ENCODE measurements at places on chromosomes 11 and 22. TPM values are rescaled to one million over a fixed set of nuclear protein-coding genes. Genes with fewer than 3 reads are reported as not detected.

Gene OR5D13
- not detected for total RNA-seq

Gene OR5I1
- total RNA-seq, result not detected

DNA sequence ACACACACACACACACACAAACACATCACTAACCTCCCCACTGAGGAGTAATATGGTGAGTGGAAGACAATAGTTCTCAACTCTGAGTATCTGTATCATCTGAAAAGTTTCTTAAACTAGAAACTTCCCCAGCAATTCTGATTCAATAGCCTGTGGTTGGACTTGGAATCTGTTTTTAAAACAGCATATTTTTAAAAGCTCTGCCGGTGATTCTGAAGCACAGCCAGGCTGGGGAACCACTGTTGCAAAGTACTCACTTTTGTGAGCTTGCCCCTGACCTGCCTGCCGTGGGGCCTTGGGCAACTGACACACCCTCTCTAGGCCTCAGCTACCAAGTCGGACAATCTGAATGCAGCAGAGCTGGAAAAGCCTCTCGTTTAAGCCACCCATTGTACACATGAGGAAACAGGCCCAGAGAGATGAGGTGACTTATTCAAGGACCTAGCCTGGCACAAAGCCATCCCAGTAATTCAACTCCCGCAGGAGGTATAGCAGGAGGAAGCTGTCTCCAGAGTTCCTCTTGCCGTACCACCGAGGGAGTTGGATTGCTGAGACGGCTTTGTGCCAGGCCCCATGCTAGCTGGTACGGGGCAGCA lies 8.9 kb downstream of the SLC15A3 start:
- DNase-seq, result no peak
- H3K4me1 ChIP-seq, result peaks cover 51% of the 10 kb centered on the region
- H3K27me3 ChIP-seq, result no peaks in the 10 kb centered on the region
- no peak overlapping the region for H3K4me3 ChIP-seq

- no peak for DNase-seq
- H3K36me3 ChIP-seq, result no peaks in the 10 kb centered on the region
- H3K4me3 ChIP-seq, result no peak overlapping the region
- no peaks in the 10 kb centered on the region for H3K4me1 ChIP-seq
- peaks cover 29% of the 10 kb centered on the region for H3K27me3 ChIP-seq
- no peak overlapping the region for H3K27ac ChIP-seq
Measured at GRCh38 chr11:58742981-58743880, 11.5 kb upstream of the GLYAT start.

DNA sequence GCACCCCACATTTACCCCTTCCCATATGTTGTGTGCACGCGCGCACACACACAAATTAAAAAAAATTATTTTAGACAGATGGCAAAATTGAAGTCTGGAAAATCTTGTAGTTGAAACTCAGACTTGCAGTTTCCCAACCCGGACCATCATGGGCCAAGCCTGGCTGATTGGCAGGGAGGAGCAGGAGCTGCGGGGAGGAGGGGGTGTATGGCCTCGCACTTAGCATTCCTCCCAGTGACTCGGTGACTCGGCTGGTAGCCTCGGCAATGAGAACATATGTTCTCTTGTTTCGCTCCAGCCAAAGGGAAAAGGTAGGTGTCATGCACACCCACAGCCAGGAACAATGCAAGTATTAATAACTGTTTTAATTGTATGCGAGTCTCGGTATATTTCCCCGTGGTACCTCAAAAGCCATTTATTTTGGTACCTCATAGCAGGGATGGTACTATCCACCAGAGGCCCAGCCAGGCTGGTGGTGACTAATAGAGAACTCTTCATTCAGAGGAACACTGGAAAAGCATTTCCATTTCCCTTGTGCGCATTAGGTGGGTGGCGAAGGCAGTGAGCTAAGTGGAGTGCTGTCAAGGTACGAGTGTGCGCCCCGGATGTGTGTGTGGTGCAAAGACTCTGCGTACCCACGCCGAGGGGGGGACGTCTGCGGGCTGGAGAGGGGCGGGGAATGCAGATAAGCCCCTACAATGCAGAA lies 92.5 kb downstream of the DSCAML1 start:
- H3K27me3 ChIP-seq, result peaks cover 22% of the 10 kb centered on the region
- H3K4me1 ChIP-seq, result no peaks in the 10 kb centered on the region
- DNase-seq, result no peak

- DNase-seq, result no peak
- no peaks in the 10 kb centered on the region for H3K27me3 ChIP-seq
- peaks cover 22% of the 10 kb centered on the region for H3K4me1 ChIP-seq
- H3K36me3 ChIP-seq, result peaks cover 4% of the 10 kb centered on the region
Measured at GRCh38 chr11:100910808-100911207, 218.8 kb downstream of the PGR start.

DNA sequence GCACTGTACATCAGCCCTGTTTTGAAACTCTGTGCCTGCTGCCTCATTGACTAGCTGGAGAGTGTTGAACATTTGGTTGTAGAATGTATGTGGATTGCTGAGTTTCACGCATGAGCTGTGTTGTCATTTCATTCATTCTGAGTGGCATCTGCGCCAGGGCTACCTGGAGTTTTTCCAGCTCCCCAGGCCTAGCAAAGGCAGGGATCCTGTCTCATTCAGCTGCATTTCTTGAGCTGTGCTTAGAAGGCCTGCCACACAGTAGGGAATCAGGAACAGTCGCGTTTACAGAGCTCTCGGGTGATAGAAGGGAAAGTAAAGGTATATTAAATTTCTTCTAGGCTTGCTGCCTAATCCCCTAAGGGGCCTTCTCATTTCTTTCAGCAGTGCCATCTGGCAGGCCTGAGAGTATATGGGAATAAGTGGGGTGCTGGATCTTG lies 44.3 kb downstream of the PTPRJ start:
- no peak for DNase-seq
- no peaks in the 10 kb centered on the region for H3K27me3 ChIP-seq
- H3K4me3 ChIP-seq, result no peak overlapping the region
- peaks cover 54% of the 10 kb centered on the region for H3K4me1 ChIP-seq

- H3K4me1 ChIP-seq, result no peaks in the 10 kb centered on the region
- H3K27ac ChIP-seq, result no peak overlapping the region
- H3K36me3 ChIP-seq, result no peaks in the 10 kb centered on the region
- peaks cover 33% of the 10 kb centered on the region for H3K27me3 ChIP-seq
Measured at GRCh38 chr22:35893698-35894097, 134.9 kb downstream of the RBFOX2 start.

Gene OMP
- not detected for total RNA-seq

DNA sequence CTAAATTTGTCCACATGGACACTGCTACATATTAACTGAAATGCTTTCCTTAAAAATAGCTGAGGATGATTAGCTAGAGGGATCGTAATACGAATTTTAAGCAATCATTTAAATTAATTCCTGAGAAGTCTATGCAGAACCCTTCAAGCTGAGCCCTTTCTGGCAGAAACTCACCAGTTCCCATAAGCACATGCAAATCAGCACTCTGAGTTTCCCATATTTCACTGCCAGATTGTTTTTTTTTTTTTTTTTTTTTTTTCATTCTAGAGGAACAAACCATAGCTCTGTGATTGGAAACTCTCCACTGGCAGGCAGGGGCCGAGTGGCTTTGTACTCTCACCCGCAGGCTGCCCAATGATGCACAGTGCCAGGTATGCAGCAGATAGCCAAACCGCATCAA lies 145.6 kb downstream of the EFCAB6 start:
- no peaks in the 10 kb centered on the region for H3K36me3 ChIP-seq
- H3K4me3 ChIP-seq, result no peak overlapping the region
- no peak overlapping the region for H3K27ac ChIP-seq
- peaks cover 13% of the 10 kb centered on the region for H3K27me3 ChIP-seq
- DNase-seq, result no peak

Gene APOL6
- total RNA-seq, result 7.7 TPM

- no peak for DNase-seq
- H3K27me3 ChIP-seq, result peaks cover 5% of the 10 kb centered on the region
- no peaks in the 10 kb centered on the region for H3K4me1 ChIP-seq
- H3K36me3 ChIP-seq, result no peaks in the 10 kb centered on the region
Measured at GRCh38 chr22:27545085-27545484, 256.5 kb downstream of the MN1 start.

GRCh38 chr22:29947410-29948384 lies 64.7 kb downstream of the MTMR3 start:
- no peak for DNase-seq
- no peak overlapping the region for H3K4me3 ChIP-seq
- peaks cover 1% of the 10 kb centered on the region for H3K36me3 ChIP-seq
- no peaks in the 10 kb centered on the region for H3K27me3 ChIP-seq
- H3K27ac ChIP-seq, result no peak overlapping the region

GRCh38 chr11:56716379-56716854 lies 17.5 kb downstream of the OR9G1 start:
- H3K4me3 ChIP-seq, result no peak overlapping the region
- DNase-seq, result no peak
- H3K4me1 ChIP-seq, result no peaks in the 10 kb centered on the region
- no peaks in the 10 kb centered on the region for H3K36me3 ChIP-seq

DNA sequence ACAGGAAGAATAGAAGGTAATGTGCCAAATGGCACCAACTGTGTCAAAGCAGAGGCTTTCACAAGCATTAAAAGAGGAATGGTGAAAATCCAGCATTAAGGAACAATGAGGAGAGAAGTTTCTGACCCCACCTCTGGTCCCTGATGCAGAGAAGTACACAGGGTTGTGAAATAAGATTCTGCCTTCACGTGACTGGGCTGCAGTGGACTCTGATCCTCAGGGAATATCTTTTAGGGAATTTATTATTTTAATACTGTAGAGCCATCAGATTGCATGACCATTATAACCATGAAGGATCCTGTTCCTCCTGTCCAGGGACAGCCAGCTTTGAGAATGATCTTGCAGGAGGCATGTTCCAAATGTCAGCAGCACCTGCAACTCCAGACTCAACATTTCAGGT lies 74.4 kb upstream of the FAR1 start:
- H3K4me1 ChIP-seq, result no peaks in the 10 kb centered on the region
- H3K4me3 ChIP-seq, result no peak overlapping the region
- DNase-seq, result no peak
- no peaks in the 10 kb centered on the region for H3K36me3 ChIP-seq
- no peak overlapping the region for H3K27ac ChIP-seq
- H3K27me3 ChIP-seq, result peaks cover 5% of the 10 kb centered on the region

Gene KDELR3
- not detected for total RNA-seq

GRCh38 chr11:73308003-73308960 lies at the start of gene ARHGEF17:
Gene ARHGEF17 (plus strand): TSS chr11:73308276. CDS start chr11:73308639, 363 bp downstream.
- H3K27ac ChIP-seq, result no peak within 1 kb of the TSS
- H3K36me3 ChIP-seq, result no peaks in the 10 kb centered on the region
- peak; percentile 36 for DNase-seq
- H3K27me3 ChIP-seq, result peaks cover 5% of the 10 kb centered on the region

Gene TRIM34
- 25.9 TPM for total RNA-seq

DNA sequence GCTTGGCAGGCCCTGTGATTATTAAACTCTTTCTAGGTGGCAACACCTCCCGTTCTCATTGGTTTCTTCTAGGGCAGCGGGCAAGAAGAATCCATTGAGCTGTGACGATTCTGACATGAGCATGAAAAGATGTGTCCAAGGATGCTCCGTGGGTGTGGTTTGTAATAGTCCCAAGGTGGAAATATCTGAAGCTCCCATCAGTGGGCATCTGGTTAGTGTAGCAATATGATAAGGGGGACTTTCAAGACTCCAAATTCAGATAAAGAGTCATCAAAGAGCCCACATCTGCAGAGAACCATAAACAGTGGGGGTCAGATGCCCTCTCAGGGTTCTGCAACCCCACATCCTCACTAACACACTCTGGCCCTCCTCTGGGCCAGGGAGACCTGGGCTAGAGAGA lies 42.6 kb downstream of the TST start:
- H3K36me3 ChIP-seq, result no peaks in the 10 kb centered on the region
- DNase-seq, result no peak
- H3K4me1 ChIP-seq, result peaks cover 12% of the 10 kb centered on the region
- no peak overlapping the region for H3K27ac ChIP-seq

- no peak overlapping the region for H3K4me3 ChIP-seq
- H3K4me1 ChIP-seq, result peaks cover 46% of the 10 kb centered on the region
- peak overlapping the region; percentile 85 for H3K27ac ChIP-seq
- H3K27me3 ChIP-seq, result no peaks in the 10 kb centered on the region
- DNase-seq, result peak; percentile 22
- H3K36me3 ChIP-seq, result peaks cover 54% of the 10 kb centered on the region
Measured at GRCh38 chr11:57798905-57799559, 37.4 kb downstream of the CTNND1 start.

Gene TSPAN18
- 2.8 TPM for total RNA-seq

DNA sequence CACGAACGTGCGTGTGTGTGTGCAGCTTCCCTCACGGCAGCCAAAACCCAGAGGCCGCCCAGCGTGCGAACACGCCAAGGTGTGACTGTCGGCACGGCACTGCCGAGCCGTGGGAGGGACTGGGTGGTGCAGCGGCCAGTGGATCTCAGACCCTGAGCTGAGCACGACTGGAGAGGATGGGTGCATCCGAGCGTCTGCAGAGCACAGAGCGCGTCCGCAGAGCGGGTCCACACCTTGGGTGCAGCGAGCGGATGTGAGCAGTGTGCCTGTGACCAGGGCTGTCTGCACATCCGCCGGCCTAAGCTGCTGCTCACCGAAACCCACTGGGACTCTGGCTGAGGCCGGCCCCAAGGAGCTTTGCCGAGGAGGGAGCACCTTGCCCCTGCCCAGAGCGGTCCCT lies 22.7 kb downstream of the PTDSS2 start:
- no peaks in the 10 kb centered on the region for H3K27me3 ChIP-seq
- no peak overlapping the region for H3K27ac ChIP-seq
- H3K4me1 ChIP-seq, result no peaks in the 10 kb centered on the region
- peaks cover 2% of the 10 kb centered on the region for H3K36me3 ChIP-seq
- H3K4me3 ChIP-seq, result no peak overlapping the region

- H3K4me1 ChIP-seq, result peaks cover 8% of the 10 kb centered on the region
- peaks cover 7% of the 10 kb centered on the region for H3K27me3 ChIP-seq
- H3K27ac ChIP-seq, result no peak overlapping the region
- DNase-seq, result no peak
Measured at GRCh38 chr11:113493206-113493605, 18.0 kb upstream of the DRD2 start.

Gene SLC22A6
- total RNA-seq, result not detected

Gene C11orf86
- total RNA-seq, result not detected
